GM12864 (cell line): ENCODE measurements at places on chromosomes 3 and 15.
A peak's percentile ranks its signal among the peaks of the same experiment; 100 is the strongest.

DNA sequence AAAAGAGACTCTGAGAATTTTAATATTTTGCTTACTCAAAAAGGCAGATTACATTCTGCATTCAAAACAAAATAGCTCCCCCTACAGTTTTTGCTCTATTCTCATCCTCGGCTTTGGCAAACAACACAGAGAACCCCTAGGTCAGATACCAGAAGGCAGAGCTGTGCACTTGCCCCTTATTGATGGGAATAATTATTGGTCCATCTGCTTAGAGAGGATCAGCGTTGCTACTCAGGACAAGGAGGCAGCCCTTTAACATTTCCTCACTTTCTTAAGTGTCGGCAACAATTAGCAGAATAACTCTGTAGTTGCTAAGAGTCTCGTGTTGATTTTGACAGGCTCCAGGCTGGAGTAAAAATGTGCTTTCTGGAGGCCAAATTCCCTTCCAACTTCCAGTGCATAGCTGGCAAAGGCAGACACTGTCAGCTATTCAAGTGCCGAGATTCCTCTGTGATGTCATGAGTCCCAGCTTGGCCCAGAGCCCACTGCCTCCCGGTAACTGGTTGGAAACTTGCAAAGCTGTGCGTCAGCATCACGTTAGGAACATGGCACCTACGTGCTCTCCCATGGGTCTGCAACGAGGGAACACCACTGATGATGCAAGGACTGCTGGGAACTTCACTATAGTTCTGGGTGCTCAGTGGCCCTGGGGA lies 482.7 kb upstream of the ADAMTS9 start:
- no peak for DNase-seq

DNA sequence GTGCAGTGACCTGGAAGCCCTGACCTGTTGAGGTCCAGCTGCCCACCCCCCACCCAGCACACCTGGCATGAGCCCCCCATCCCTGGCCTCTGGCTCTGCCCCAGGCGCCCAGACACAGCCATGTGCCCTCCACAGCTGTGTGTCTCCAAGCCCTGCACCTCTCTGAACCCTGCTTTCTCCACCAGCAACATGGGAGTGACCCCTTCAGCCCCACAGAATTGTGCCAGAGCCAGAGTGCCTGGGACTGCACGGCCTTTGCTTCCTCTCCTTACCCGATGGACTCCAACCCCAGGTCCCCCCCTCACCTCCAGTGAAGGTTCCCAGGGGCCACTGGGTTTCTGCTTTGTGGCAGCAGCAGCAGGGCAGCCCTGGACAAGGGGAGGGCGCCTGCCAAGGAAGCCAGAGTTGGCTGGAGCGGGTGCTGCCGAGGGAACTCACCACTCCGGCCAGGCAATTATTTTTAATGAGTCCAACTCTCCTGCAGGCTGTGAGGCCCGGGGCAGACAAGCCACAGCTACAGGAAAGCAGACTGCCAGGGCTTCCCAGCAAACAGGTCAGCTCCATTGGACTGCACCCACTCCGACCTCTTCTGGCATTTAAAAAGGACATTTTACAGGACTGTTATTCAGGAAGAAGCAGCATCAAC lies 24.1 kb downstream of the PRR20G start:
- DNase-seq, result no peak

GRCh38 chr3:197300361-197300760 lies 1.9 kb upstream of the DLG1 start:
- no peak for DNase-seq

DNA sequence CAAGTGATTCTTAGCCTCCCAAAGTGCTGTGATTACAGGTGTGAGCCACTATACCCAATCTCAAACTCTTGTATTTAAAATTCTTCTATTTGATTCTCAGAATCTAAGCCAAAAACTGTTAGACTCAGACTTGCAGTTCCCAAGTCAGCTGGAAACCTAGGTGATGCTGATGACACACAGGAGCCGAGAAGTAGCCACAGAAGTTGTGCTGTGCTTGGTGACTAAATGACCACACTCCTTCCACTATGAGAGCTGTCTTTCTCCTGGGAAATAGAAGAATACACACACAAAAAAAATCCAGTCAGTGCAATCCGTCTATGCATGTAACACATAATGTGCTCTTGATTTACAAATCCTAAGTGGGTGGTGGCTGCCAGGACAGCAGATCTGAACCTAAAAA lies 33.9 kb downstream of the ILDR1 start:
- no peak for DNase-seq

- DNase-seq, result no peak
Observed at GRCh38 chr3:138947495-138948121, 591 bp downstream of the FOXL2NB start.

GRCh38 chr3:126355777-126356372 lies 1.3 kb downstream of the KLF15 start:
- DNase-seq, result no peak

GRCh38 chr15:74383695-74384565 lies 16.5 kb upstream of the CYP11A1 start:
- peak; percentile 90 for DNase-seq

DNA sequence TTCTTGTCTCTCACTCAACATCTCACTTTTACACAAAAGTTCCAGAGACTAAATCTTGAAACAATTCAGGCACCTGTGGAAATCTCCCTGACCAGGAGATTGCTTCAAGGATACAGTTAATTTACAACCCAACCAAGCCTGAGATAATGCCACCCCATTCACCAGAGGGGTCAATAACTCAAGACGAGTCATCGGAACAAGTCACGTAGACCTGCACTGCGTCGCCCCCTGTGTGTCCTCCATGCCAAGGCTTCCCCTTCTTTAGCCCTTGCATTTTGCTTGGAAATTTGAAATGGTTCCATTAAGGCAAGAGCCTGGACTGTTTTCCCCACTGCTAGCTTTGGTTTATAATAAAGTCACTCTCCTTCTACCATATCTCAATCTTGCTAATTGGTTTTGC lies 129.0 kb upstream of the NEO1 start:
- DNase-seq, result no peak

DNA sequence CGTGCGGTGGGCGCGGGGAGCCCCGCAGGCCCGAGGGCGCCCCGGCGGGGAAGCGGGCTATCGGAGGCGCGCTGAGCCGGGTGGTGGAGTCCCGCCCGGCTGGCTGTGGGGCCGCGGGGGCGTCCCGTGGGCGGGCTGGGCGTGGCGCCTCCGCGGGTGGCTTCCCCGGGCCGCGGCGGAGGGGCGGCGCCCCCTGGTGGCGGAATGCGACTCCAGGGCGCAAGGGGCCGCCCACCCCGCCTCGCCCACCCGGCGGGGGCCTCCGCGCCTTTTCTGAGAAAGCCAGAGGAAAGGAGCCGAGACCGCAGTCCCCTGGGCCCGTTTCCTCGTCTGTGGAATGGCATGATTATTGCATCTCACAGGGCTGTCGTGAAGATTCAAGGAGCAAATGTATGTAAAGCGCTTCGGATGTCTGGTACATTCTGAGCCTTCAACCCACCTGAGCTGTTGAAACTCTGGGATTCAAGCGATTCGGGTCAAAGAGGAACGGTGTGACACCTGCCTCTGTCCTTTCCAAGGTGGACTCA lies 31.9 kb upstream of the RAB6B start:
- no peak for DNase-seq

GRCh38 chr3:117400303-117400702 lies 690.7 kb downstream of the TUSC7 start:
- DNase-seq, result no peak

GRCh38 chr3:15952543-15953175 lies 154.9 kb upstream of the ANKRD28 start:
- DNase-seq, result no peak

- DNase-seq, result peak; percentile 61
Observed at GRCh38 chr3:119937229-119937628, 155.3 kb downstream of the NR1I2 start.

DNA sequence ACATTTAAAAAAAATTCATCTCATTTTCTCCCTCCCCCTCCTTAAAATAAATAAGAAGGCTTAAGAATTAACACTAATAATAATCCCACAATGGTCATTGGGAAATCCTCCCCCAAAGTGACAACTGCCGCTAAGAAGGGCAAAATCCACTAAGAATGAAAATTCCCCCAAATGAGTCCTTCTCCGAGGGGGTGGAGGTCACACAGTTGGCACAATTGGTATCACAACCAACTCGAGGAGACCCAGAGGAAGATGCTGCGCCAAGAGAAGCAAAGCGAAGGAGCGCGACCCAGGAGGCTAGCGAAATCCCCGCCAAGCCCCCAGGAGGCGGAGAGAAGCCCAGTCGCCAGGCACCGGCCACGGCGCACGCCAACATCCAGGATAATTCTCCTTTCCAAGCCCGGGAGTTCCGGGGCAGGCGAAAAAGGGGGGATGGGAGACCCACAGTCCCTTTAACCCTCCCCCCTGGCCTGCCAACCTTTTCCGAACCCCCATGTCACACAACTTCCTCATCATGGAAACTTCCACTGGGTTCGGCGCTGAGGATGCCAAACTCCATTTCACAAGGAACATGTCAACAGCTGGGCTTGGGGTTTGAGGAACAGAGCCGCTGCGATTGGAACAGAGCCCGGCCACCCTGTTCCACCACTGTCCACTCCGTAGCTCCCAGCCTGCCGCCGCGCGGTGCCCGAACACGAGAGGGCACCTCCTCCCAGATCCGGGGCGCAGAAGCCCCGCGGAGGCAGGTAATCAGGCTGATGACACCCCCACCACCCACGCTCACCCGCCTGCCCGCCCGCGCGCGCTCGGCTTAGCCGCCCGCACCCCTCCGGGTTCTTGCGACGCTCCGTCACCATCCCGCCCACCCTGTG lies 668 bp downstream of the THRB start:
- no peak for DNase-seq

DNA sequence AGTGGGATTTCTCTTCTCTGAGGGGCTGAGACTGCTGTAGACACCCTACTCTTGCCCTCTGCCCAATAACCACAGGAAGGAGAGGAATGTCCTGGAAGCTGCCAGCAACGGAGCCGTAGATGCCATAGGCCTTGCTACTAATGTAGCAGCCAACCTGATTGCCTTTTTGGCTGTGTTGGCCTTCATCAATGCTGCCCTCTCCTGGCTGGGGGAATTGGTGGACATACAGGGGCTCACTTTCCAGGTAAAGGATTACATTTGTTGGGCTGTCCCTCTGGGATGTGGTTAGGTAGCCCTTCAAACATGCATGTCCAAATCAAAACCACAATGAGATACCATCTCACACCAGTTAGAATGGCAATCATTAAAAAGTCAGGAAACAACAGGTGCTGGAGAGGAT lies 16.1 kb downstream of the SLC28A2 start:
- DNase-seq, result no peak

DNA sequence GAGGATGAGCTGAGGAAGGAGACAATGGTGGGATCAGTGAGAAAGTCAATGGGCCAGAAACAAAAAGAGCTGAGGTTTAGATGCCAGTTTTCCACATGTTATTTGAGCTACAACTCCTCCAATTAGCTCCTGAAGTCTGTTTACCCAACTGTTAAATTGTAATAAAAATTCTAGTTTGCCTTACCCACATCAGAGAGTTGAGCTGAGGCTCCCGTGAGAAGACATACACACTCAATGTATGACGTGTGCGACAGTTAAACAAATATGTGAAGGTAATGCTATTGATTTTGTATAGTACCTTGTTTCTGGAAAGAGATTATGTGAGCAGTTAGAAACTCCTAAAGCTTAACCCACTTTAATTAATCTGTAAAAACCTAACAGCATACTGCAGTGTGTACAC lies 318.1 kb upstream of the GRM7 start:
- DNase-seq, result no peak

GRCh38 chr3:64905906-64906410 lies 218.2 kb upstream of the ADAMTS9 start:
- DNase-seq, result no peak
